ENCODE measurements at places on chromosomes 7 and 10.

DNA sequence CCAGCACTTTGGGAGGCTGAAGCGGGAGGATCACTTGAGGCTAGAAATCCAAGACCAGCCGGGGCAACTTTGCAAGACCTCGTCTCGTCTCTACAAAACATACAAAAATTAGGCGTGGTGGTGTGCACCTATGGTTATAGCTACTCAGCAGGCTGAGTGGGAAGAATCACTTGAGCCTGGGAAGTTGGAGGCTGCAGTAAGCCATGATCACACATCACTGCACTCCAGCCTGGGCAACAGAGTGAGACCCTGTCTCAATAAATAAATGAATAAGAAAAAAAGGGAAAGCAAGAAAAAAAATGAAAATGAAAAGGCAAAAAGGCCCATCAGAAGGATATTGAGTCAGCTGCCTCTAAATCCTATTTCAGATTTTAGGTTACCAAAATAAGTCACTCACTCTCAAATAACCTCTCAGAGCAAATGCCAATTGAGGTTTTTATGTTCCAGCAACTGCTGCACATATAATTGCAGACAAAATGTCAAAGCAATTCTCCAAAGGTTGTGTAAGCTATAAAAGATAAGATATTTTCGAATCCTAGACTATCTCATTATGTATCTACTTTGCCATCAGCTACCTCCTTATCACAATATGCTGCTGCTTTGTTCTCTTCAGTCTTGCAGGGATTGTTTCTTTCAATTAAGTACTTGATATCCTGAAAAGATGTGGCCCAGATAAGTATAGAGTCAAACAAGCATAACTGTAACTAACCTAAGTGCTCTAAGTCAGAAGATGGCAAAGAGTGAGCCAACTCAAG lies 4.7 kb downstream of the BAZ1B start:
- no peak for DNase-seq

- DNase-seq, result no peak
These were observed 8.6 kb downstream of the PSAP start for GRCh38 chr10:71842422-71842821.

DNA sequence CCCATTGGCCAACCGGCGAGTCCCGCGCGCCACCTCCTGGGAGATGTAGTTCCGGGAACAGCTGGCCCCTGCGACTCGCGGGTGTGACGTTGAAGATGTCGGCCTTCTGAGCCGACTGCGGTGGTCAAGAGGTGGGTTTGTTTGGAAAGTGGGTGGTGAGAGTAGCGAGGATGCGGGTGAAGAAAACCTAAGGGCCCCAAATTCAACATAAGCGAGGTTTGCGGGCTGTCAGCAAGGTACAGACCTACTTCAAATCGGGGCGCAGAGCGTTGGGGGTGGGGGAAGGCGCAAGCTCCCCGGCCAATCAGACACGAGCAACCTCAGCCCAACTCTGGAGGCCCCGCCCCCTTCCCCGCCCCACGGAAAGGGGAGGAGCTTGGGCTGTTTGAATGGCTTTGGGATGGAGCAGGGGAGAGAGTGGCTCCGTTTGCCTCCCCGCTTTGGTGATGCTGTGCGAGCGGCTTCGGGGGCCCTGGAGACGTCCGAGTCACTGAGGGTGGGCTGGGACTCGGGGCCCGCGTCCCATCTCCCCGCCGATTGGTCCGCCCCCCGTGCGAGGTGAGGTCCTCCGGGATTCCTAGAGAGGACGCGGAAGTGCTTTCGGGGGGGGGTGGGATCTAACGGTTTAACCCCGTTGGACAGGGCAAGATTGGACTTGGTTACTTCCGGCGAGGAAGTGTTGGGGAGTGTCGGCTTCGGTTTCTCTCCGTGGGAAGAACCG lies at the start of gene ZKSCAN5:
TSS of gene ZKSCAN5 (plus strand) at position 60 of the 721 bp plus-strand sequence. CDS start 1,383 bp downstream, outside the sequence.
- peak; percentile 98 for DNase-seq

GRCh38 chr10:131266936-131267813 lies 44.3 kb downstream of the TCERG1L start:
- no peak for DNase-seq

DNA sequence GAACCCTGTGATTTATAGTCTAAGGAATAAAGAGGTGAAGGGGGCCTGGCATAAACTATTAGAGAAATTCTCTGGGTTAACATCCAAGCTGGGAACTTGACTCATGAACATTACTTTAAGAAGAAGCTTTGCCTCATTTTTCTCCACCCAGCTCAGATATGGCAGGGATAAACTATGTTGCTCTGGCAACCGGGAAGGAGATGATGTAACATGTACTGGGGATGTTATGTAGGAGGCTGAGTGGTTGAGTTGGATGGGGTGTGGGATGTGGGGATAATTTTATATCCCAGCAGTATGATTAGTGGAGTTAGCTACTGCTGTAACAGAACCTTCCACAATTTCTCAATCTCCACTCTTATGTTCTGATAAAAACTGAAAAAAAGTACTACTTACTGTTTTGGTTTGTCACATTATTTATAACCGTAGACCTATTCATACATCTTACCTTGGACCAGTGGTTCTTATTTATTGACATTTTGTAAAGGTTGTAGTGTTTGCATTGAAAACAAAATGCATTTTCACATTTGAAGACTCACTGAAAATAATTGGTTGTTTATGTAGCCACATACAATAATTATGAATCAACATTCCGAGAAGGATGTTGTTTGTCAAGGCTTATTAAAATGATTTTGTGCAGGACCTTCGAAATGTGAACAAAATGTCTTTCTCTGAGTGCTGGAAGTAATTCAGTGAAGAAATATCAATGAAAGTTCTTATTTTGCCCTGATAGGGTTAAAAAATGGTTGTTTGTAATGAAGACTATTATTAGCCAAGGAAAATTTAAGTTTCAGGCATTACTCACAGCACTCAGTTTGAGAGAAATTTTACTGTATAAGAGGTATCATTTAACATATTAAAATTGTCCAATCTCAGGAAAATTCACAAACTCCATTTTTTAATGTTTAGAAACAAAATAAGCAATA lies 1.3 kb downstream of the OR2F2 start:
- no peak for DNase-seq

DNA sequence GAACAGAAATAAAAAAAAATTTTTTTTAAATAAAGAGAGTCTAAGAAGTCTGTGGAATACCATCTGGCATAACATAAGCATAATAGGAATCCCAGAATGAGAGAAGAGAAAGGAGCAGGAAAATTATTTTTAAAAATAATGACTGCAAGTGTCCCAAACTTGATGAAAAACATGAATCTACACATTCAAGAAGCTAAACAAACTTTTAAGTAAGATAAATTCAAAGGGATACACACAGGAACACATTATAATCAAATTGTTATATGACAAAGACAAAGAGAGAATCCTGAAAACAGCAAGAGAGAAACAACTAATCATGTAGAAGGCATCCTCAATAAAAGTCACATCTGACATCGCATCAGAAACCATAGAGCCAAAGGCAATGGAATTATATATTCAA lies 30.9 kb downstream of the SMURF1 start:
- DNase-seq, result no peak

GRCh38 chr10:66795866-66796265 lies 130.0 kb upstream of the LRRTM3 start:
- DNase-seq, result no peak
